ENCODE measurements at places on chromosomes 1 and 21. TPM values are rescaled to one million over a fixed set of nuclear protein-coding genes. Genes with fewer than 3 reads are reported as not detected.

Gene TRIM62
- total RNA-seq: 5.2 TPM

Gene FGGY
- 36.6 TPM for total RNA-seq

Gene CD101
- total RNA-seq: 4.7 TPM

Gene ABCA4
- 0.34 TPM for total RNA-seq

Gene OR10J1
- not detected for total RNA-seq

Gene GJA9
- 0.65 TPM for total RNA-seq

Gene TMPRSS15
- total RNA-seq: not detected

Gene C1orf87
- total RNA-seq: not detected

Gene MRPL9
- 51.2 TPM for total RNA-seq

Gene LENEP
- 0.76 TPM for total RNA-seq

Gene AMPD1
- 0.63 TPM for total RNA-seq

Gene HEYL
- total RNA-seq: 3.5 TPM

Gene NTNG1
- 2.5 TPM for total RNA-seq

Gene CGN
- total RNA-seq: 247 TPM

Gene LCE1A
- not detected for total RNA-seq

Gene UBE2U
- not detected for total RNA-seq

Gene KIAA0040
- total RNA-seq: 18.8 TPM

Gene OLIG2
- not detected for total RNA-seq

Gene TIE1
- 8.1 TPM for total RNA-seq

Gene OR4F29
- total RNA-seq: not detected

Gene HCRTR1
- not detected for total RNA-seq

Gene ZMYM4
- 31.6 TPM for total RNA-seq

Gene TMCO2
- not detected for total RNA-seq

Gene NR1I3
- not detected for total RNA-seq

Gene RPL11
- 820 TPM for total RNA-seq

Gene RIPPLY3
- not detected for total RNA-seq

Gene C1QB
- 215 TPM for total RNA-seq

Gene FCGR3A
- total RNA-seq: 23.1 TPM

Gene SH2D2A
- 2.9 TPM for total RNA-seq

Gene NBPF26
- 12.4 TPM for total RNA-seq

Gene ESPN
- total RNA-seq: 65.7 TPM

Gene ZNF593
- 14.8 TPM for total RNA-seq

Gene FTCD
- total RNA-seq: not detected

Gene NGF
- 1.6 TPM for total RNA-seq

Gene FCER1G
- 43.9 TPM for total RNA-seq

Gene FCGR2B
- total RNA-seq: 18.7 TPM

Gene NUAK2
- total RNA-seq: 16.5 TPM

Gene PBX1
- 182 TPM for total RNA-seq

Gene C1QTNF12
- 54.0 TPM for total RNA-seq

Gene GLMN
- total RNA-seq: 5.9 TPM

Gene IFI16
- 14.4 TPM for total RNA-seq
